NCI-H2081 treated with DMSO at 0.1 percent for 48 hours (cell line): ENCODE measurements at places on chromosomes 4 and X.

DNA sequence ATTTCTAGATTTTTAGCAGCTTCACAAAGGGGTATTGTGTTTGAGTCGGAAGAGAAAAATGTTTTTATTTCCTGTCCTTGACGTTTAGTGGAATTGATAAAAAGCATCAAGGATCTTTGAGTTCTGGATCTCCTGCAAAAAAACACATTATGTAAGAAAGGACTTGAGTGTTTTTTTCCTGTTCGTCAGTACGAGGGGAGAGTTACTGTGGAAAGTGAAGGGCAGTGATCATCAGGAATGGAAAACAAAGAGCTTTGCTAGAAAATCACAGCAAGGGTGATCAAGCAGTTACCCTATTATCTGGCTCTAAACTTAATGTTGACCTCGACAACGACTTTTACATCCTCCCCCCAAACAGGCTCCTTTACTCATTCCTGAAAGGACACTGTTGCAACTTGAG lies 7.3 kb downstream of the LIMCH1 start:
- DNase-seq, result no peak

DNA sequence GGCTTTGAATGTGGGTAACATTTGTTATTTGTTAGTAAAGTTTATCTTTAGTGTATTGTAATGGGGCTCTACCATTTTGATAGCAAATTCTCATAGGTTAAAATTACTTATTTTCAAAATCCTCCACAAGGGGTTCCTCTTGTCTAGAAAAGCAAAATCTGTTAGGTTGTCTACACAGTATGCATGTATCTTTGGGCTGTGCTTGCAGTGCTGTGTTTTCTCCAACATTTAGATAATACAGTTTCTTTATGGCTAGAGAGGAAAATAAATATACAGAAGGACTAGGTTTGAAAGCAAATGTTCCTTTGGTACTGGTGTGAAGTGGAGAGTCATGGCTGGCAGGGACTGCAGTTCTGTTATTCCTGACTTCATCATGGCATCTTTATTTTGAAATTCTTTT lies 40.3 kb downstream of the POLR2B start:
- no peak for DNase-seq

DNA sequence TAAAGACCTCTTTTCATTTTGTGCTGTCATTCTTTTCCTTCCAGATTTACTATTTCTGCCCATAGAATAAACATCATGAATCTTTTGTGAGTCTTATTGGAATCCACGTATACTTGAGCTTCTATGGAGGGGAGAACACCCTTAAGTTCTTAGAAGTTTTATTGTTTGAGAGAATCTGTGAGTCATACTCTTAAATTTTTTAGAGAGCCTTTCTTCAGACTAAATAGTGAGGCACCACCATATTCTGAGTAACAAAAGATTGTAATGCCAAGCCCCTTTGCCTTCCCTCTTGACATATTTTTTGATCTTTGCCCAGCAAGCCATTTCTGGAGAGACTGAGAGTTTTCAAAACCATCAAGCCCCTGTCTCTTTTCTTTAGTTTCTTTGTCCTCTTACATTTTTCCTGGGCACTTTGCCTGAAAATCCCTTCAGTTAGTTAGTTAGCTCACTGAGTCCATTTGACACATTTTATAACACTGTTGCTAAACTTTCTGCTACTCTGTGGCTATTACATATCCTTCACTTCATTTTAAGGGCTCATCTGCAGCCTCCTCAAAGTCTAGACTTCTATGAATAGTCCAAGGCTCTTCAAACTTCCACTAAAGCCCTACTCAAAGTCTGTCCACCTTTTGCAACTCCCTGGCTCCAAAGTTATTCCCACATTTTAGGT lies 65.3 kb upstream of the NDUFC1 start:
- DNase-seq, result no peak

DNA sequence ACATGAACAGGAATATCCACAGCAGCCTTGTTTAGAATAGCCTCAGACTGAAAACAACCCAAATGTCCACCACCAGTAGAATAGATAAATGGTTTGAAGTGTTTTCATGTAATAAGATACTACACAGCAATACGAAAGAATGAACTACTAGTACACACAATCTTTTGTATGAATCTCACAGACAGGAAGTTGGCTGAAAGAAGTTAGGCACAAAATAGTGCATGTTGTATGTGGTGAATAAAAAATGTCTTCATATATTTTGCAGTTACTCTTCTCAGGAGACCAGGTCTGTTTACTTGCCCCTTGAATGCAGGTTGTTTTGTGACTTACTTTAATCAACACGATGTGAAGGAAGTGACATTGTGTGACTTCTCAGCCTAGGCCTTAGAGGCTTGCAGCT lies 75.9 kb upstream of the LEF1 start:
- no peak for DNase-seq

- DNase-seq, result no peak
Observed at GRCh38 chrX:127124871-127125270, 305.3 kb downstream of the PRR32 start.
